ENCODE measurements at places on chromosomes 6 and 20.
A peak's percentile ranks its signal among the peaks of the same experiment; 100 is the strongest.

GRCh38 chr6:107957308-107957908 is 600 bp downstream of the SEC63 start:
- DNase-seq, result peak; percentile 77

DNA sequence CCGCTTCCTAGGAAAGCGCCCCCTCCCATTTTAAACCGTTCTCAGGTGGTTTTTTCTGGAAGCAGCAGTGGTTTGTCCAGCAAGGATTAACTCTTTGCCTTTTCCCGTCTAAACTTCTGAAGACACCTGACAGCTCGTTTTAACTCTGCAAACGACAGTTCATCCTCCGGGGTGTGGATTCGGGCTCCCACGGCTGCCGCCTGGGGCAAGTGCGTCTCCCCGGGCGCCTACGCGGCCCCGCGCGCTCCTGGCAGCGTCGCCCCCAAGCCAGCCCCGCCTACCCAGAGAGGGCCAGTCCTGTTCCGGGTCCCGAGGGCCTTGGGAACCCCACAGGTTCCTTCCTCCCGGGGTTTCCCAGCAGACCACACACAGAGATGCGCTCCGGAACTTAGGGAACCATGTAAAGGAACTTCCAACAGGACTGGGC is 54.4 kb downstream of the PRR18 start:
- DNase-seq, result no peak

DNA sequence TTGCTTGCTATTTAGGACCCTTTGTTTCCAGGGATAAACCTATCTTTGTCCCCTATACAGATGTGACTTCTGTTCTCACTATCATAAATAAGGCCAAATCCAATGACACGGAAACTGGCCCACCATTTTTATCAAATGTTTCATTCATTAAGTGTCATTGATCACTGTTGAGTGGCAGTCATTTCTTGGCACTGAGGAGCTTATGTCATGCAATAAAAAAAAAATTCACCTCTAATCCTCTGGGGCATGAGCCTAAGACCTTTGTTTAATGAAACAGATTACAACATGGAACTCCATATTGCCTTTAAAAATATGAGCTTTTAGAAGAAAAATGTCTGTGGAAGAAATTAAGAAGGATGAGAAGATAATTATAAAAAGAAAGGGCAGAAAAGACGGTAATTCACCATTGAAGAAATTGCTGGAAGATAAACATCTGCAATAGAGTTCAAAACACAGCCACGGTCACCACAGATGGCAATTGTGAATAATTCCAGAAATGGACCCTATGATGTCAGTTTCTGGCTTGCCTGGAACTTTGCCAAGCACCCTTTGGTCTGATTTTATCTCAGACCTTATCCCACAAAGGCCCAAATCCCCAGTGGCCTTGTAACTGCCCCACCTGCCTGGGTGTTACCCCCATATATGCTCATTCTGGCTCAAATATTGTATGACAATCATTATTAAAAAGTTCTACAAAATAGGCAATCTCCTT is 91.1 kb downstream of the DST start:
- no peak for DNase-seq

DNA sequence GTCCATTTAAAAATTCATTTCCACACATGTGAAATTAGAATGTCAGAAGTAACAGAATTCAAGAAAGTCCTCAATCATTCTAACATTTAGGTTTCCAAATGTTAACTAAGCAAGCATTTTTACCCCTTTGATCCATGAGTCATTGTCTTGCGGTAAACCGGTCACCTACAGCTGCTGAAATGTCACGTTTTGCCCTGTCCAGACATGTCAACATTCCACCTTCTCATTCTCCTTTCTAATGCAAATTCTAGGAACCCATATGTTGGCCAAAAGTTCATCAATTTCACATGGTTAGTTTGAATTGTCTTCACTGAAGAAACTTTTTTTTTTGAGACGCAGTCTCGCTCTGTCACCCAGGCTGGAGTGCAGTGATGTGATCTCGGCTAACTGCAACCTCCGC is 117.2 kb downstream of the IPCEF1 start:
- DNase-seq, result no peak

- DNase-seq, result peak; percentile 39
Measured at GRCh38 chr20:30500829-30501440, 756.5 kb upstream of the DEFB115 start.

DNA sequence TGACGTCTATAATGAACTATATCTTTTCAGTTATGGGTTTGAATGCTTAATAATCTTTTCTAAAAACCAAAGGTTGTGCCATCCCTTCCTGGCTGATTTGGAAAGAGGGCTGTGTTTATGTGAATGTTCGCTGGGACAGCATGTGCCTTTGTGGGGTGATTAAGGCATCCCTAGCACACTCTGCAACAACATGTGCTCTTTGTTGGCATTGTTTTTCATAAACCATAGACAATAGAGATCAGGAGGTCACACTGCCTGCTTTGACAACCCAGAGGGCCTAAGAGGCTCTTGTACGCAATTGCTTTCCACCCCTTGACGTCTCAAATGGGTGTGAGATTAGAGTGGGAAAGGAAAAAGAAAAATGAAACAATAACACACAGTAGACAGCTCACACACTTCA is 116.0 kb downstream of the LRRC1 start:
- DNase-seq, result no peak

- no peak for DNase-seq
Measured at GRCh38 chr6:150925590-150925928, 60.1 kb downstream of the MTHFD1L start.

GRCh38 chr6:71332012-71332411 is 43.4 kb downstream of the OGFRL1 start:
- DNase-seq, result no peak

GRCh38 chr6:147164761-147165160 is 39.5 kb upstream of the STXBP5 start:
- DNase-seq, result no peak

DNA sequence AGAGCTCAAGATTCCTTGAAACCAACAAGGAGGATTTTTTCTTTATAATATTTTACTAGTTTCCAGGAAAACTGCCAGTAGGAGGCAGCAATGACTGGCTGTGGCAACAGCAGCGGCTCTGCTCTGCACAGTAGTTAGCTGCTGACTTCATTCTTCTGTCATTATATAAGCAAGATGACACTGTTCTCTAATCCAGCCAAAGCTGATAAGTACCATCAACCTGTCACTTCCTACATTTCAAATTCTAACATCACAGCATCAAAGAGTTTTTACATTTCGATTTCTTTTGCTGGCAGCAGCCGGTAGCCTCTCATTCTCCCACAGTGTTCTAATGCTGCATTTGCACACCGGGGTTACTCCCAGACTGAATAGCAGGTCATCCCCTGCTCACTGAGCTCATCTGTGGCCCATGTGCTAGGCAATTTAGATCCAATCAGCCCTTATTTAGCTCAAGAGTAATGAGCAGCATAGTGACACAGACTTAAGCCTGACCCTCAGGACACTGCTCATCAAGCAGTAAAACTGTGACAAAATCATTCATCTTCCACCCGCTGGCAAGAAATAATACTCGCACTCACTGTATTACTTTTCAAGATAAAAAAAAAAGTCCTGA is 67.8 kb downstream of the MMS22L start:
- DNase-seq, result peak; percentile 7

DNA sequence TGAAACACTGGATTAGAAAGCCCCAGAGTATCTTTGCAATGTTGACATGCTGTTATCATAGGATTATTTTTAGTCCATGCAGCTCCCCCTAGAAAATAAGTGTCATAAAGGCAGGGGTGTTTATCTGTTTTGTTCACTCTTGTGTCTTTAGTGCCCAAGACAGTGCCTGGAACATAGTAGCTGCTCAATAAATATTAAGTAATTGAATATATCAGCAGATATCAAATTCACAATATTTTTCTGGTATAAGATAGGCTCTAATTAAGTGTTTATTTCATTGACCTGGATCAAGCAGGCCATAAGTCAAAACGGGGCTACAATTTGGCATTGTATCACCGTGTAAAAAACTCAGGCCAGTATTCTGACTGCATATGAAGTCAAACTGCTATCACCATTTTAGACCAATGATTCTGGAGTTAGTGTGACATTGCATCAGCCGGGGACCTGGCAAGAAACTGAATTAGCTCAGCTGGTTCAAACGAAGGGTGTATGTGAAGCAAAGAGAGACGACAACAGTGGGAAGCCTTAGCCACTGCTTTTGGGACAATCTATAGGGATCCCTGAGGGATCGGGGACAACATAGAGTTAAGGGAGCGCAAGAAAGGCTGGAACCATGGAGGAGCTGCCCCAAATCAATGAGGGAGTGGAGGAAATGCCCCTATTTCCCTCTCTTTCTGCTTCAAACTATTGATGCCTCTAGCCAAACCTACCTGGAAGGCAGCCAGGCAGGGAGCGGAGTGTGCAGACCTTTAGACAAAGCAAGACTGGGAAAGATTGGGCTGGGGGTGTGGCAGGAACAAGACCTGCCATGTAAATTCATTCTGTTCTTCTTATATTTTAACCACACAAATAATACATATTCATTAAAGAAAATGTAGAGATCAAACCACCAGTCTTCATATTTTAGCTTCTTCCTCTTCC is 112.2 kb downstream of the PLEKHG1 start:
- no peak for DNase-seq

GRCh38 chr6:33856655-33857054 is 52.9 kb upstream of the MLN start:
- no peak for DNase-seq

GRCh38 chr6:149977221-149977620 is 13.5 kb downstream of the ULBP1 start:
- peak; percentile 33 for DNase-seq

DNA sequence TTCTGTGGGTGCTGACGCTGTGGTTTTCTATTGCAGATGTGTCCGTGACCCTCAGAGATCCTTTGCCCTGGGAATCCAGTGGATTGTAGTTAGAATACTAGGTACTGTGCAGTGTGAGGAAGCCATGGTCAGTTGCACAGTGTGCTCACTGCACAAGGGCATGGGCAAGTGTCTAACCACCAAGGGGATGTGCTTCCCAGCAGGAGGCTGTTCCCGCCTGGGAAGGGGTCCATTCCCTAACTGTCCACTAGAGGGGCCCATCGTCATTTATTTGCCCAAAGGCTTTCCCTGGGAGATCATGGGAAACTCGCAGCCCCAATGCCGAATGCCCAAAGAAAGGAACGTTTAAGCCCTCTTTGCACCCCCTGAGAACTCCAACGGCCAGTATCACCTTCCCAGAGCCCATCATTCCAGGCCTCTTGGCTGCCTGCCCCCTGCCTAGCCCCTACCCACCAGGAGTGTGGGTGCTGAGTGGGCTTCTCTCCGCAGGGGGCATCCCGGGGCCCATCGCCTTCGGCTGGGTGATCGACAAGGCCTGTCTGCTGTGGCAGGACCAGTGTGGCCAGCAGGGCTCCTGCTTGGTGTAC is 26.2 kb downstream of the SLCO4A1 start:
- DNase-seq, result peak; percentile 89

DNA sequence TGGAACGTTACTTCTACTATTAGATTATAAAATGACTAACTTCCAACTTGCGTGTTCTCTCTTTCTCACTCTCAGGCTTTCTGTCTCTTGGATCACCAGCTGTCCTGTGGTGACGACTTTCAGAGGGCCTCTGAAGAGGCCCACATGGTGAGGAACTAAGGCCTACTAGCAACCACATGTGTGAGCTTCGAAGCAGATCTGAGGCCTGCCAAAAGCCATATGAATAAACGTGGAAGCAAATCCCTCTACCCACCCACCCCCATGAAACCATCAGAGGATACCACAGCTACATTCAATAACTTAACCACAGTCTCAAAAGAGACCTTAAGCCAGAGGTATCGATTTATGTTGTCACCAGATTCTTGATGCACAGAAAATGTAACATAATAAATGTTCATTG is 13.5 kb upstream of the BMP5 start:
- no peak for DNase-seq

- no peak for DNase-seq
Measured at GRCh38 chr20:47256668-47257236, 99.7 kb downstream of the ZMYND8 start.

DNA sequence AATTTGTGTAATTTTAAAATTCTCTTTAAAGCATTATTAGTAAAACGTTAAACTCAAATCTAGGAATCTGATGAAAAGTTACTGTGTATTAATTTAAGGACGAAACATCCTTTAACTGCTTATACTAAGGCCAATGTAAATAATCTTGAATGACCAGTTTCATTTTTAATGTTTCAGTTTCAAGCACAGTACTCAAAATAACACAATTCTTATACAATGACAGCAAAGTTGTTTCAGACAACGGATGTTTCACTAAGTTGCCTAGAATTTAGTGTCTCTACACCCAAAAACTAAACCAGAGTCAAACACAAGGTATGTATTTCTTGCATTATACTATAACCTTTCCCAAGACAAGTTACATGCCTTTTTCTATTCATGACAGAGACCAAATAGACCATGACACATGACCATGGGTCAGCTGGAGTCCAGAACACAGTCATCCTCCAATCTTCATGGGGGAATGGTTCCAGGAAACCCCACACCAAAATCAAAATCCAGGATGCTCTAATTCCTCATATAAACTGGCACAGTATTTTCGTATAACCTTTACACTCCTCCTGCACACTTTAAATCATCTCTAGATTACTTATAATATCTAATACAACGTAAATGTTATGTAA is 7.7 kb downstream of the PHIP start:
- no peak for DNase-seq

- DNase-seq, result no peak
Measured at GRCh38 chr6:77264970-77265369, 198.3 kb downstream of the HTR1B start.

DNA sequence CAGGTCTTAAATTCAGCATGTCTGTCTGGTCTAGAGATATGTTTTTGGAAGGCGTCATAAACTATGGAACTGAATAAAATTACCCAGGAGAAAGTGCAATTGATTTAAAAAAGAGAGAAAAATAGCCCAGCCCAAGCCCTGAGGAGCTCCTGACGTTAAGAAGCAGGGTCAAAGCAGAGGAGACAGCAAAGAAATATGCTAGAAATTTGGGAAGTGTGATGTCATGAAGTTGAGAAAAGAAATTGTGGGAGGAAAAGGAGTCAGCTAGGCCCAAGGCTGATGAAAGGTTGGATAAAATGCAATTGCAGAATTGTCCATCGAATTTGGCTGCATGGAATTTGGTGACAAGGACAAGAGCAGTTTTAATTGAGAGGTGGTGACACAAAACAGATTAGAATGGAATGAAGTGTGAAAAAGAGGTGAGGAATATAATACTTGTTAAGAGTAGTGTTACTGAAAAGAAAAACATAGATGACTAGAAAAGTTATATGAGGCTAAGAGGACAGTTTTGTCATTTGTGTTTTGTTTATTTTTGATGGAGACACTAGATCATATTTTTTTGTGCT is 381.6 kb downstream of the LAMA2 start:
- no peak for DNase-seq

- DNase-seq, result no peak
Measured at GRCh38 chr6:23659125-23659524, 466.9 kb upstream of the NRSN1 start.

- no peak for DNase-seq
Measured at GRCh38 chr6:40962241-40962640, 76.8 kb downstream of the UNC5CL start.

DNA sequence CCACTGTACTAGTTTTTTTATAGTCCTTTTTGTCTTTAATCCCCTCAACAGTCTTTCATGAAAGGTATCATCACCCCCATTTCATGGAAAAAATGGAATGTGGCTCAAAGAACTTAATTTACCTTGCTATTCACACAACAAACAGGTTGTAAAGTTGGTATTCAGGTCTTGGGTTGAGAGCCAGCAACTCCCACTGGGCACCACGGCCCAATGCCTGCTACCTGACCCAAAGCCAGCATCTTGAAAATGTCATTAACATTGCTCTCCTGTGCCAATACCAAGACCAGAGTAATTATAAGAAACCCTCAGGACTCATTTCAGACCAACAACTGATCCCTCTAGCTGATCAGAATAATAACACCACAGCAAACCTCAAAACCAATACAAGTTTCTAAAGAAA is 75.7 kb downstream of the METTL24 start:
- DNase-seq, result no peak

Measured in H1 (cell line).